ENCODE measurements at places on chromosomes 3 and 15.

GRCh38 chr3:40800343-40800742 lies 275.6 kb downstream of the ZNF621 start:
- DNase-seq: peak; percentile 95

DNA sequence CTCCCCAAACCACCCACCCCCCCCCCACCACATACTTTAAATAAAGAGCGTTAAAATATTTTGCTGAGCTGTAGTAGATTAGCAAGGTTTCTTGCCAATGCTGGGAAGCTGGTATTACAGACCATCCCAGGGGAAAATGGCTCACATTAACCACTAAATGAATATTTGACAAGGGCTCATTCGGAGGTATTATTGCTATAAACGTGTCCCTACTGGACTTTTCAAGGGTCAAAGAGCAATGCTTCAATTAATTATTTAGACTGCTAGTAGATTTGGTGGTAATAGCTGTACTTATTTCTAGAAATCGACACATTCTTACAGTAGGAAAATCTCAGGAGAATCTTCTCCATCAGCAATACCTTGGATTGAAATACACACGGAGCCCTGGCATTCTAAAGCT lies 5.2 kb downstream of the SOX2 start:
- DNase-seq: no peak

GRCh38 chr15:90743407-90743806 lies 26.3 kb downstream of the BLM start:
- DNase-seq: no peak

- no peak for DNase-seq
Measured at GRCh38 chr3:81668283-81668682, 93.2 kb downstream of the GBE1 start.

GRCh38 chr3:127304121-127304744 lies 16.4 kb upstream of the PRR20G start:
- DNase-seq: peak; percentile 96

DNA sequence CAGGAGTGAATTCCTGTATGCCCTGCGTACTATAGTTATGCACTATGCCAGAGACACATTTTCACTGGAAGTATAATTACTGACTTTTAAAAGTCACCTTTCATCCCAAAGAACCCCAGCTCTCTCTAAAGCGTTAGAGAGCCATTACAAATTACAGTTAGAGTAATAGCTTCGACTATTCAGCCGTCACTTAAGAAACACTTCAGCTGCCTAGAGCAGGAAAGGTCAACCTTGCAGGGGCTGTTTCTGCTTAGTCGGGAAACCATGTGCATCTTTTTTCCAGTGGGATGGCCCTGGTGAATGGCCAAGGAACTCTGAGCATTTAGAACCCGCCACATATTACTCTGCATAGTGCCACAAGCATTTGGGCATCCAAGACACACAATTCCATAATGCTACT lies 235.9 kb downstream of the ARRDC4 start:
- no peak for DNase-seq

GRCh38 chr3:9732080-9732739 lies 675 bp downstream of the BRPF1 start:
- no peak for DNase-seq

- peak; percentile 35 for DNase-seq
Measured at GRCh38 chr15:29690765-29691475, 131.3 kb downstream of the TJP1 start.

GRCh38 chr3:196639483-196640296 lies at the start of gene NRROS:
NRROS (plus strand) TSS chr3:196639694; CDS start chr3:196654540, 14,846 bp downstream.
- DNase-seq: no peak

DNA sequence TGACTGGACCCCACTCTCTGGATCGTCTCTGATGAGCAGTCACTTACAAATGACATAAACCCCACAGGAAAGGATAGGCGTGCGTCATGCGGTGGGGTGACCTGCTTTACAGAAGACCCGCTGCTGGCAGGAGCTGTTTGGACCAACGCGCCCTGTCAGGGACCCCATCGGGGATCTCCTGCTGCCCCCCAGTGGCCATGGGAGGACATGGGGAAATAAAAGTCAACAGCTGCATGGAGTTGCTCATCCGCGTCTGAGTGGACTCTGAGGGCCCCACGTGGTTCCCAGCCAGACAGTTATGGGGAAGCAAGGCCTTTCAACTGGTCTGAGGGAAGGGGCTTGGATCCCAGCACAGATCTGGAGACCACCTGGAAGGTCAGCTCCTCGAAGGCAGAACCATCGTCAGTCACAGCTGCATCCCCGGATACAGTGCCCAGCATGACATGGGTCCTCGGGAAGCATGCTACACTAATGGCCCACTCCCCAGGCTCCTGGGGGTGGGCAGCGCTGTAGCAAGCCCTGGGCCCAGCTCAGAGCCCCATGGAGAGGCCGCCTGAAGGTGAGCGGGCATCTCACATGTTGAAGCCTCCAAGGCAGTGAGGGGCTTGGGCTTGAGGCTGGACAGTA lies 32.1 kb downstream of the PTH1R start:
- peak; percentile 81 for DNase-seq

DNA sequence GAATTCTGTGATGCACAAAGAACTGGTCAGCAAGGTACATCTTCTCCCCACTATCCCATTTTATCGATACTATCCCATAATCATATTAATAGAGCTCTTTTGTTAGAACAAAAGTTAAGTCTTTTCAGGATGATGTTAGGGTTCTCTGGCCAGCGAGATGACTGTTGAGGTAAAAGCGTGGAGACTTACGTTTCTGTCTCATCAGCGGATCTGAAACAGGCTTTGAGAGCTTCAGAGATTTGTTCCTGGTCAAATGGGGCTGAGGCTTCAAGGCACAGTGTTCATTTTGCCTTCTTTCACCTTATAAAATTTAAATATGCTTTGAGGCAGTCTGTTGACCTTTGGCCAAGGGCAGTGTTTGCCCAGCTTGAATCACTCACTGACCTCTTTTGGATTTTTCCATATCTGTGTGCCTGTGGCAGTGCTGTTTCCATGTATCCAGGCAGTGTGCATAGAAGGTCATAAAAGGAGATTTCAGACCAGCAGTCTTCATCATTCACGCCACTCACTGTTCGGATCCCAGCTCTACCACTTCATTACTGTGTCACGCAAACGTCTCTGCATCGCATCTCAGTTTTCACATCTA lies 3.1 kb downstream of the ADAMTSL3 start:
- DNase-seq: no peak

- no peak for DNase-seq
Measured at GRCh38 chr15:64149893-64150578, 1.5 kb upstream of the SNX22 start.

DNA sequence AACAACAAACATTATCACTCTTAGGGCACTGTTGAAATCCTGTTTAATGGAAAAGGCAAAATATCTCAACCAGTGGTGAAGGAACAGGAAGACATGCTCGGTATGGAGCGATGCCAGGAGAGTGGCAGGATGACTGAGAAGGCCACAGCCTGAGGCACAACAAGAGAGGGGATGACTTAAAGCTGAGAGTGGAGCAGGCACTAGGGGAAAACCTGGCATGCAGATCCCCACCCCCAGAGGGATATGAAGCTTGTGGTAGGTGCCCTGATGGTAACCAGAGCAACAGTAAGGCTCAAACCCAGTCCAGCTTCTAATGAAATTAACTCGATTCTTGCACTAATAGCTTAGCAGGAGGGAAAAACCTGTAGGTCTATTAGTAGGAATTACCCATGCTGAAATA lies 40.4 kb downstream of the LYSMD4 start:
- DNase-seq: peak; percentile 9

GRCh38 chr3:71134521-71134920 lies 449.0 kb downstream of the FOXP1 start:
- DNase-seq: no peak

All from MCF 10A (cell line).